A549 treated with RU486 at 1 μM for 4 hours (cell line): ENCODE measurements at places on chromosomes 1 and 21. TPM values are rescaled to one million over a fixed set of nuclear protein-coding genes. Genes with fewer than 3 reads are reported as not detected.

Gene MYCBP
- total RNA-seq = 9.0 to 24.0 TPM (median 22.4 TPM) in 5 replicates

Gene RGS1
- not detected in 5 replicates for total RNA-seq

Gene CLCNKB
- total RNA-seq = 0.07 to 0.08 TPM in 2 of 5 replicates, not detected in the others

Gene GCSAML
- total RNA-seq = not detected in 5 replicates

Gene NBPF10
- 0.43 to 0.60 TPM (median 0.54 TPM) in 5 replicates for total RNA-seq

Gene OXCT2
- total RNA-seq = 0.32 to 0.60 TPM (median 0.52 TPM) in 5 replicates

Gene ETV3L
- not detected in 5 replicates for total RNA-seq

Gene MACO1
- 8.2 to 11.7 TPM (median 9.6 TPM) in 5 replicates for total RNA-seq

Gene TMCO1
- total RNA-seq = 154 to 190 TPM (median 159 TPM) in 5 replicates

Gene TNFRSF14
- total RNA-seq = 0.10 to 0.25 TPM (median 0.16 TPM) in 4 of 5 replicates, not detected in the other

Gene GSTM5
- not detected in 5 replicates for total RNA-seq

Gene MFSD2A
- total RNA-seq = 4.1 to 4.8 TPM (median 4.5 TPM) in 5 replicates

Gene COL9A2
- total RNA-seq = 0.23 to 0.28 TPM (median 0.25 TPM) in 5 replicates

Gene CFAP107
- not detected in 5 replicates for total RNA-seq
